ENCODE measurements at places on chromosomes 11 and 22.
A peak's percentile ranks its signal among the peaks of the same experiment; 100 is the strongest.

DNA sequence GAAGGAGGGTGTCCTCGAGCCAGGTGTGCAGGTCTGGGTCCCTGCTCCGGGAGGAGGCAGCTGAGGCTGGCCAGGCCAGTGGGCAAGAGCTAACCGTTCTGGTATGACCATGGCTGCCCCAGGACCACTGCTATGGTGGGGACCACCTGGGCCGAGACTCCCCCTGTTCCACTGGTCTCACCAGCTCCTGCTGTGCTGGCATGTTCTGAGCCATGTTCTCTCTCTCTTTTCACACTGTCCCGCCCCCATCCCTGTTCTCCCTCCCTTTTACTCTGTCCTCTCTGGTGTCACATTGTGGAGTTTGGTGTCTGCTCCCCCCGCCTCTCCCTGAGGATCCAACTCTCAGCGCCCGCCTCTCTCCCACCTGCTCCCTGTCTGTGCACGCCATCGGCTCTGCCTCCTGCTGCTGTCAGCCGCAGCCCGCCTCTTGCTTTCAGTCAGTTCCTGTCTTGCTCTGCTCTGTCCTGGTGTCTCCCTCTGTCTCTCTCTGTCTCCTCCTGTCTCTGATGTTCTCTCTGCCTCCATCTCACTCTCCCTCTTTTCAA lies 66.4 kb downstream of the LRRC32 start:
- no peak for DNase-seq

DNA sequence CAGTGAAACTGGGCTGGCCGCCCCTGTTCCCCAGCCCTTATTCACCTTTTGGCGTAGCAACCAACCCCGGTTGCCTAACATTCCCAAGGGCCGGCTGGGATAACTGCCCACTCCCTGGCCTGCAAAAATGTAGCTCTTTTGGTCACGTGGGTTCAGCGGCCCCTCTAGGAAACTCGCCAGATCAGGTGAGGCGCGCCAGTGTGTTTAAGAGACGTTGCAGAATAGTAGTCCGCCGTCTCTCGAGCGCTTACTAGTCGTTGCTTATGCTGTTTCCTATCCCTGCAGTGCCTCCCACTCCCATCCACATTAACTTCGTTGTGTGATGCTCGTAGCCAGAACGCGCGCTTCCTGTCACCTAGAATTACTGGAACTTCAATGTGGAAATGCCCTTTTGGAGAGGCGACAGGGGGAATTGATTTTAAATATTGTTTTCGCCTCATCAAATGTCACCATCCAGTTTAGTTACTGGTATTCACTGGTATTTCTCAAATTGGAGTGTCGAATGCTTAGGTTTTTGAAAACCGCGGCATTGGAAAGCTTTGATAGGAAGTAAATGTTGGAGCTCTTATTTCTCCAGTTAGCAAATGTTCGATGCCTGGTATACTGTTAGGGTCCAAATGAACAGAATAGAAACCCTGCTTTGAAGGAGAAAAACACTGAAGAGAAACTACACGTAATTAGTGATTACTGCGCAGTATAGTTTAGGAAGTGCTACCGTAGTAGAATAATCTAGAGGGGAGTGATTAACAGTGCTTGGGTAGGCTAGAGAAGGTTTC lies 823 bp downstream of the CEP57 start:
- DNase-seq, result peak; percentile 31

- DNase-seq, result no peak
Measured at GRCh38 chr22:24736526-24737053, 37.9 kb downstream of the PIWIL3 start.

- DNase-seq, result no peak
Measured at GRCh38 chr11:58046231-58046630, 15.5 kb downstream of the OR6Q1 start.

GRCh38 chr11:85752890-85753581 lies 57.9 kb downstream of the SYTL2 start:
- peak; percentile 95 for DNase-seq

- no peak for DNase-seq
Measured at GRCh38 chr11:34599406-34599945, 21.4 kb upstream of the EHF start.

GRCh38 chr11:123137431-123138224 lies 57.4 kb downstream of the CLMP start:
- DNase-seq, result no peak

DNA sequence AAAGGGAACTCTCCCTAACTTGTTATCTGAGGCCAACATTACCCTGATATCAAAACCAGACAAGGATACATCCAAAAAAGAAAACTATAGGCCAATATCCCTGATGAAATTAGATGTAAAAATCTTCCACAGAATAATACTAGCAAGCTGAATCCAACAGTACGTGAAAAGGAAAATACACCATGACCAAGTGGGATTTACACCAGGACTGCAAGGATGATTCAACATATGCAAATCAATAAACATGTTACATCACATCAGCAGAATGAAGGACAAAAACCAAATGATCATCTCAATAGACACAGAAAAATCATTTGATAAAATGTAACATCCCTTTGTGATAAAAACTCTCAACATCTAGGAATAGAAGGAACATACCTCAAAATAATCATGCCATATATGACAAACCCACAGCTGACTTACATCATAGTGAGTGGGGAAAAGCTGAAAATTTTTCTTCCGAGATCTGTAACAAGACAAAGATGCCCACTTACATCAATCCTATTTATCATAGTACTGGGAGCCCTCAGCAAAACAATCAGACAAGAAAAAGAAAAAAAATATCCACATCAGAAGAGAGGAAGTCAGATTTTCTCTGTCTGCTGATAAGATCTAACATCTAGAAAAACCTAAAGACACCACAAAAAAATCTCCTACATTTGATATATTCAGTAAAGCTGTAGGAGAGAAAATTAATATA lies 703.3 kb upstream of the ANO5 start:
- DNase-seq, result no peak

- no peak for DNase-seq
Measured at GRCh38 chr11:61732705-61733104, 19.7 kb upstream of the MYRF start.

GRCh38 chr22:37095113-37095512 lies 14.4 kb downstream of the TMPRSS6 start:
- DNase-seq, result no peak

DNA sequence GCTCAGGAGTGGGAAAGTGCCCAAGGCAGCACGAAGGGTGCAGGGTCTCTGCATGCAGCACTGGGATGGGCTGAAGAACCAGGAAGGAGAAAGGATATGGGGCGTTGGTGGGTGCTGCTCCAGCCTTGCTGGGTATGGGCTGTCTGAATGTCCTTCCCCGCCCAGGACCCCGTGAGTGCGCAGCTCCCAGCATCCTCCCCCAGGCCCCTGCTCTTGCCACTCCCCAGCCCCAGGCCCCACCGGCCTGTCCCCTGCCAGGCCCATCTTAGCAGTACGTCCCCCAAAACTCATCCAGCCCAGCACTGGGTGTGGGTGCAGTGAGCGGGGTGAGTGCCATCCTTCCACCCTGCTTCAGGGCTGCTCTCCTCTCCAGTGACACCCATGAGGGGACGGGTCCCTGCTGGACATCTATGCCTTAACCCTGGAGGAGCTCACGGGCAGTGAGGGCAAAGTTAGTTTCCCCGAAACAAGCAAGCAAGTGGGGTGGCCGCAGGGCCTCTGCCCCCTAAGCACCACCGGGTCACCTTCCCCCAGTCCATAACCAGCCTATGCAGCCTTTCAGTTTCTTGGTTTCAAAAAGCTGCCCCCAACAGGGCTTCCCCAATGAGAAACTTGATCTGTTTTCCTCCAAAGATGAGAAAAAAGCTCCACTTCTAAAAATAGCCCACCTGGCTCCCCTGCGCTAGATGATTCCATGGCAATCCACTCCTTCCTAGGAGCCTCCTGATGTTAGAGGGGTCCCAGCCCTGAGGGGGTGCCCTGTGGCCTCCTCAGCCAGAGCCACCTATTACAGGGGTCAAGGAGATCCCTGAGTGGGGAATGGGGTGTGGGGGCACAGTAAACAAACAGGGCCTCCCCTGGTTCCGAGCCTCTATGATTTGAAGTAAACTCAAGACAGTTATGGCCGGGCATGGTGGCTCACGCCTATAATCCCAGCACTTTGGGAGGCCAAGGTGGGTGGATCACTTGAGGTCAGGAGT lies 103.8 kb downstream of the MORC2 start:
- no peak for DNase-seq

GRCh38 chr11:86067851-86068137 lies 1.1 kb downstream of the PICALM start:
- DNase-seq, result no peak

GRCh38 chr11:3631331-3631730 lies 10.5 kb downstream of the ART5 start:
- DNase-seq, result no peak

- DNase-seq, result no peak
Measured at GRCh38 chr22:28171712-28172111, 252.7 kb upstream of the PITPNB start.

DNA sequence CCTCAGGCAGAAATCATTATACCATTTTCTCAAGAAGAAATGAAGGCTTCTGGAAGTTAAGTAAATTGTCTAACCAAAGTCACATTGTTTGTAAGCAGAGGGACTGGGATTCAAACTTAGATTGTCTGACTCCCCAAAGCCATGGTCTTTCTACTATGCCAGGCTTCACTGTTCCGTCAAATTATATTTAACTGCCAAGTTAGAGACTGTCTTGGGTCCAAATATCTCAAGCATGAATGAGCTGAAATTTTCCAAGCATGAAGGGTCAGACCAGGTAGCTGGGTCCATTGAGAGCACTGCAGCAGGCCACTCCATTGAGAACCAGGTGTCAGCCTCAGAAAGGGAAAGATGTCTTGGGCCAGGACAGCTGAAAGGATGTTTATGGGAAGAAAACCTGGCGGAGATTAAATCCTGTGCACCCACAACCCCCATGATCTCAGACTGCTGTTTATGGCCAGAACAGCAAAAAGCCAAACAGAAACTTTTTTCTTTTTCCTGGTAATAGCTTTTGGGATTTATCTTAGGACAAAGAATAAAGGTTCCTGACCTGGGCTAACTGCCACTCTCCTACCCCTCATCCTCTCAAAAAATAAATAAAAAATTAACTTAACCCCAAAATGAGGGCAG lies 612.3 kb downstream of the INSC start:
- DNase-seq, result no peak

DNA sequence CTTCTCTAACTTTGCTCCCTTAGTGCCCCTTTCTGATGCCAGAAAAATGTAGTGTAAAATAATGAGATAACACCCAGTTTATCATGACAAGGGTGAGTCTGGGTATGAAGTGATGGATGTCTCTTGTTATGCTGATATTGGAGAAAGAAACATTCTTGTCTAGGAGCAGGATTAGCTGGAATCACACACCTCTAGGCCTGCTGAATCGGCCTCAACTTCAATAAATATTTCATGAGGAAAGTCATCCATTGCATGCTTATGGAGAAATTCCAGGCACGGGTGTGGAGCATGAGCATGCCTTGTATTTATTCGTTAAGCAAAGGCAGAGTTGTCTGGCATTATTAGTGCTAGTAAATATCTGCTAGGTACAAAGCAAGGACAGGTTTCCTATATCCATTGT lies 113.4 kb downstream of the NELL1 start:
- no peak for DNase-seq

DNA sequence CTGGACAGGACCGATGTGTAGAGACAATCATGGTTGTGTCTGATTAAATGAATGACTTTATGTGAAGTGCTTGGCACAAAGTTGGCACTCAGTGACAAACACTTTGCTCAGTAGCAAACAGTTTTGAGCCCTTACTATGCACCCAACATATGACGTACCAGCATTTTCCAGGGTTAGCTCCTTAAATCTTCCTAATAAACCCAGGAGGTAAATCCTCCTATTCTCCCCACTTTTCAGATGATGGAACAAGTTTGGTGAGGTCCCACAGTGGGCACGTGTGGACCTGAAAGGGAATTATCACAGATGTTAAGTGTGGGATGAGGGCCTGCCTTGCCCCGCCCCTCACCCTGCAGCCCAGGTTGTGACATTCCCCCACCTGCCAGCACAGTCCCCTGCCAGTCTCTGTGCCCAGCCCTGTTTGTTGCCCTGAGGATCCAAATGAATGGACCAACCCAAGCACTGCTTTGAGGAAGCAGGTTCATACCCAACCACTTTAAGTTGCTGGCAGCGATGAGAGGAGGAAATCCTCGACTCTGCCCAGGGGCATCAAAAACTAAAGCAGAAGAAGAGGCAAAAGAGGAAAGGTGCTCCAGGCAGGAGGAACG lies 6.6 kb upstream of the CARD10 start:
- no peak for DNase-seq

GRCh38 chr11:76792505-76793264 lies 9.5 kb downstream of the TSKU start:
- no peak for DNase-seq

GRCh38 chr11:35842958-35843357 lies 100.9 kb upstream of the LDLRAD3 start:
- no peak for DNase-seq

DNA sequence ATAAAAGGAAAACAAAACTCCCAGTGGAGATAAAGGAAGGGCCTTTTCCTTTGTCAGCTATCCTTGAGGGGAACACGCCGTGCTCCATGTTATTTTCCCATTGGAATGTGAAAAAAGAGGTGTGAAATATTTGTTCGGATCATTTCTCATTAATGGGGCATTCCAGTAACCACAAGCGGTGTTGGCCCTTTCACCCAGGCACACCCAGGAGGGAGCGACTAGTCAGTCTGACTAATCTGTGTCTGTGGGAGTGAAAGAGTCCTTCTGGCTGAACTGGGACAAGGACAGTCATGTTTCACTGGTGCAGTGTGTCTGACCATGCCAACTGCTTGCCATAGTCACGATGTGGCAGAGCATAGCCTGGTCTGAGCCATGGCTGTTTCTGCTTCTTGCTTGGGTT lies 13.0 kb upstream of the MYEOV start:
- no peak for DNase-seq

DNA sequence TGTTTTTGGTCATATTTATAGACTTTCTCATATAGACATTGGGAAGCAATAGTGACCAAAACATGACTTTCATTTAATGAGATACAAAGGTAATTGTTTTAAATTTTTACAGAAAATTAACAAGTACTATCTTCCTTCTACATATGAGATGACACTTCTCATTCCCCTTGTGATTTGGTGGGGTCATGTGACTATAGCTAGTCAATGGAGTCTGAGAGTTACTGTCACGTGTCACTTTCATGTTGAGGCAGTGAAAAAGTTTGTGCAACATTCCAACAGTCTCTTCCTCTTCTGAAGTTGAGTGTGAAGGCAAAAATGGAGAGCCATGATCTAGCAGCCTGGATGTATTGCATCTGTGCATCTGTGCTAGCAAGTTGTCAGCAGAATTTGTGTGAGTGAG lies 618.3 kb upstream of the LRRC4C start:
- DNase-seq, result no peak

All from CD4-positive, alpha-beta T cell treated with Interleukin-6 at 100 ng/mL for 8 hours (primary cell).